ENCODE measurements at places on chromosomes 7 and 10.
A peak's percentile ranks its signal among the peaks of the same experiment; 100 is the strongest.

DNA sequence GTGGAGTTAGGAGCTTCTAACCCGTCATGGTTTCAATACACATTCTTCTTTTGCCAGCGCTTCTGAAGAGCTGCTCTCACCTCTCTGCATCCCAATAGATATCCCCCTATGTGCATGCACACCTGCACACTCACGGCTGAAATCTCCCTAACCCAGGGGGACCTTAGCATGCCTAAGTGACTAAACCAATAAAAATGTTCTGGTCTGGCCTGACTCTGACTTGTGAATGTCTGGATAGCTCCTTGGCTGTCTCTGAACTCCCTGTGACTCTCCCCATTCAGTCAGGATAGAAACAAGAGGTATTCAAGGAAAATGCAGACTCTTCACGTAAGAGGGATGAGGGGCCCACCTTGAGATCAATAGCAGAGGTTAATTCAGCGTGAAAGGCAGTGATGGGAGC is 22.4 kb downstream of the PRSS2 start:
- no peak for DNase-seq

GRCh38 chr7:150378115-150378852 is 846 bp upstream of the ZNF775 start:
- peak; percentile 80 for DNase-seq

DNA sequence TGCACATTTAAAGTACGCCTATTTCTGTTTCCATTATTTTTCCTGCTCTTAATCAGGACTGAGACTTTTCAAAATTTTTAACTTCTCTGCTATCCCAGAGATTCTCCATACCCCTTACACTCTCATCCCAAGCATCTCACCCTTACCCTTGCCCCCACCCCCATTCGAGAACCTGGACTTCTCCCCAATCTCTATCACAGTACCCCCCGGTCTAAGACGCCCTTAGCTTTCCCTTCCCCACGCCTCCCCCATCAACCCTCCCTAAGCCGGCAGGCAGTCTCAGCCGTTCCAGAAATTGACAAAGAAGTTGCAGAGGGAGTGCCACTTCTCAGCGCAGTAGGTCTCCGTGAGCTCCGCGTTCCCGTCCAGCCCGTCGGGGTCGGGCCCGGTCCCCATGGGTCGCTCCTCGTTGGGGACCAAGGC is 1.4 kb downstream of the FGFBP3 start:
- DNase-seq: no peak

DNA sequence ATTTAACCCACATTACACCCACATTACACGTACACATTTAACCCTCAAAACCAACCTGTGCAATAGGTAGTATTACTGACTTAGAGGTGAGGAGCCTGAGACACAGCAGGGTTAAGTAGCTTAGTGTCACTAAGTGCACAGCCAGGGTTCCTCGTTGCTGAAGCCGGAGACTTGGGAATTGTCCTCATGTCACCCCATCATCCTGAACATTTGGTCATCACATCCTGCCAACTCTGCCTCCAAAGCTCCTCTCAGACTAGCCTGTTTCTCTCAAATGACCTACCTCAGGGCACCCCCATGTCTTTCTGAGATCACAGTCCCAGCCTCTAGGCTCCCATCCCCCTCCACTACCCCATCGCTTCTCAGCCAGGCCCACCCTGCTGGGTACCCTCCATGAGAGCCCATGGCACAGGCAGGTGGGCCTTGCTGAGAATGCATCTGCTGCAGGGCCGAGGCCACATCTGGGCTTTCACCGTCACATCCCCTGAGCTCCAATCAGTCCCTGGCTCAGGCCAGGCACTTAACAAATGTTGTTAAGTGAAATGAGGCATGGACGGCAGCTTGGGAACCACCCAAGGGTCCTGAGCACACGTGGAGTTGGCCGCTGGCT is 21.1 kb upstream of the PCBD1 start:
- peak; percentile 12 for DNase-seq

GRCh38 chr7:129423700-129424410 is 10.4 kb upstream of the STRIP2 start:
- DNase-seq: no peak

DNA sequence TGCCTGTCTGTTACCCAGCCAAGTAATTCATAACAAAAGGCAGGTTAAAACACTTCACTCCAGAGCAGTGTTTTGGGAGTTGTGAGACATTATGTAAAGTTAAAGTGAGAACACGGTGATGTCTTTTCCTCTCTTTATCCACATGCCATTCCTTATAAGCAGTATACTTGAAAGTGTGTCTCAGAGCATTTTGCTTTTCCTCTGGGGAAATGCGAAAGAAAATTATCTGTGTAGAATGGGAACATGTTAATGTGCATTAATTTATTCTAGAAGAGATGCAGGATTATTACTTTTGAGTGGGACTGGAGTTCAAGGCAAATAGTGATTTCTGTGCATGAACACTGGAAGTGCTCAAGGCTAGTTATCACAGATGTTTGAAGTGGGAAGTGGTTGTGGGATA is 170.4 kb downstream of the PLXDC2 start:
- no peak for DNase-seq
